ENCODE measurements at places on chromosomes 4 and X. TPM values are rescaled to one million over a fixed set of nuclear protein-coding genes. Genes with fewer than 3 reads are reported as not detected.

TRIML2 gene
- total RNA-seq, result 89.4 TPM

GPRASP3 gene
- total RNA-seq, result 3.7 TPM

FHIP1A gene
- 0.17 TPM for total RNA-seq

SSX3 gene
- not detected for total RNA-seq

PLAC1 gene
- total RNA-seq, result 0.82 TPM

F8 gene
- total RNA-seq, result 4.5 TPM

PABPC1L2B gene
- total RNA-seq, result not detected

PCYT1B gene
- not detected for total RNA-seq

TGIF2LX gene
- total RNA-seq, result not detected

CHRNA9 gene
- total RNA-seq, result 1.2 TPM

XKRX gene
- total RNA-seq, result 0.29 TPM

CYLC1 gene
- total RNA-seq, result not detected

CBR4 gene
- 4.3 TPM for total RNA-seq

TBX22 gene
- not detected for total RNA-seq

TRMT44 gene
- 4.7 TPM for total RNA-seq

BRS3 gene
- not detected for total RNA-seq

PAGE2B gene
- total RNA-seq, result not detected

SRPK3 gene
- total RNA-seq, result not detected

PRRG1 gene
- 7.4 TPM for total RNA-seq

SAGE1 gene
- 0.03 TPM for total RNA-seq

SPANXN3 gene
- total RNA-seq, result not detected

ADGRG4 gene
- total RNA-seq, result not detected
